Psoas muscle (tissue), 8 donors: ENCODE measurements at places on chromosomes 1 and 21. TPM values are rescaled to one million over a fixed set of nuclear protein-coding genes. Genes with fewer than 3 reads are reported as not detected.

Gene HSPB7
- total RNA-seq = 3,738 TPM

Gene C1orf141
- not detected for total RNA-seq

Gene TRABD2B
- total RNA-seq = 0.76 TPM

Gene LINGO4
- 18.2 TPM for total RNA-seq

Gene KCNK2
- total RNA-seq = 1.4 TPM

Gene HSD11B1
- 3.0 TPM for total RNA-seq

Gene LRRC41
- 76.7 TPM for total RNA-seq

Gene KCNT2
- 0.12 TPM for total RNA-seq

Gene AVPR1B
- not detected for total RNA-seq

Gene NBPF3
- total RNA-seq = 1.9 TPM

GRCh38 chr1:213987422-213987926 is 299 bp upstream of the PROX1 start:
- peaks cover 49% of the 10 kb centered on the region for H3K27me3 ChIP-seq
- H3K4me3 ChIP-seq = peak overlapping the region; percentile 72
- DNase-seq = peak; percentile 78
- peaks cover 16% of the 10 kb centered on the region for H3K4me1 ChIP-seq
- H3K36me3 ChIP-seq = no peaks in the 10 kb centered on the region

DNA sequence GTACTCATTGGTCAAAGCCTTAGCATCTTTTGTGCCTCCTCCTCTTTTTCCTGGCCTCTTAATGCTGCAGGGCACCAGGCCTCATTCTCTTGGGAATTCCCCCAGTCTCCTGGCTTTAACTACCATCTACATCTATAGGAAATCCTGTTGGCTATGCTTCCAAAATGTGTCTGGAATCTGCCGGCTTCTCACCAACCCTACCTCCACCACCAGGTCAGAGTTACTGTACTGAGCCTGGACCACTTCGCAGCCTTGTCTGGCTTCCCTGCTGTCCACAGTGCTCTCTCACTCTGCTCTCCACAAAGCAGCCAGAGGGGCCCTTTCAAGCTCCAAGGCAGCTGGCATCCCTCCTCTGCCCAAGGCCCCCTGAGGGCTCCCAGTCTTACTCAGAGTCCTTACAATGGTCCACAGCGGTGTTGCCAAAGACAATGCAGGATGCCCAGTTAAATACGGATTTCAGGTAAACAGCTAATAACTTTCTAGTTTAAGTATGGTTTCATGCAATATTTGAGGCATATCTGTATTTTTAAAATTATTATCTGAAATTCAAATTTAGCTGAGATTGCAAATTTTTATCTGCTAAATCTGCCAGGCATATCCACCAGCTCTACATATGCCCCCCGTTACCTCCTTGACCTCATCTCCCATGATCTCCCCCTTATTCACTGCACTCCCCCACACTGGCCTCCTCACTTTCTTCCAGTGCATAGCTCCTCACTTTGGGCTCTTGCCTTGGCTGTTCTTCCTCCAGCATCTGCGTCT is 34.5 kb upstream of the FAM163A start:
- no peaks in the 10 kb centered on the region for H3K36me3 ChIP-seq
- no peak overlapping the region for H3K4me3 ChIP-seq
- no peaks in the 10 kb centered on the region for H3K27me3 ChIP-seq
- DNase-seq = no peak
- no peaks in the 10 kb centered on the region for H3K4me1 ChIP-seq
- no peak overlapping the region for H3K27ac ChIP-seq

- DNase-seq = no peak
- no peak overlapping the region for H3K4me3 ChIP-seq
- no peak overlapping the region for H3K27ac ChIP-seq
- no peaks in the 10 kb centered on the region for H3K36me3 ChIP-seq
These were observed 119.5 kb upstream of the CSF3R start for GRCh38 chr1:36602184-36602583.

- H3K27ac ChIP-seq = peak overlapping the region; percentile 73
- H3K36me3 ChIP-seq = no peaks in the 10 kb centered on the region
- no peaks in the 10 kb centered on the region for H3K27me3 ChIP-seq
- H3K4me1 ChIP-seq = peaks cover 93% of the 10 kb centered on the region
- peak overlapping the region; percentile 17 for H3K4me3 ChIP-seq
- peak; percentile 73 for DNase-seq
These were observed 21.6 kb downstream of the MAPKAPK2 start for GRCh38 chr1:206706298-206706791.

DNA sequence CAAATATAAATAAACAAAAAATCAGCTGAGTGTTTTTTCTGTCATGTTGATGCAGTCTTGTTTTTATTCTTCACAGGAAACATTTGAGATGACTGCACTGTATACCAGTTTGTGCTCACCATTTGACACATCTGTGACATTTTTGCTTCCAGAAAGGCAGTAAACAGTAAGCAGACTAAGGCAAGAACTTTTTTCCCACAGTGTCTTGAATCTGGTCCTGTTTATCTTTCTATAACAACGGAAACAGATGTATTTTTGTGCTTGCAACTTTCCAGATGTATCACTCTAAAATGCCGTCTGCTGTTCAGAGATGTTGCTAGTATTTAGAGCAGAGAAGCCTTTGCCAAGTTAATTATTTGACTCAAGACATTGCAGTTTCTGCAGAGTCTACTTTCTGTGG is 105.5 kb downstream of the ZC3H11B start:
- no peaks in the 10 kb centered on the region for H3K27me3 ChIP-seq
- no peak overlapping the region for H3K27ac ChIP-seq
- DNase-seq = no peak
- H3K4me1 ChIP-seq = no peaks in the 10 kb centered on the region
- no peaks in the 10 kb centered on the region for H3K36me3 ChIP-seq
- no peak overlapping the region for H3K4me3 ChIP-seq

DNA sequence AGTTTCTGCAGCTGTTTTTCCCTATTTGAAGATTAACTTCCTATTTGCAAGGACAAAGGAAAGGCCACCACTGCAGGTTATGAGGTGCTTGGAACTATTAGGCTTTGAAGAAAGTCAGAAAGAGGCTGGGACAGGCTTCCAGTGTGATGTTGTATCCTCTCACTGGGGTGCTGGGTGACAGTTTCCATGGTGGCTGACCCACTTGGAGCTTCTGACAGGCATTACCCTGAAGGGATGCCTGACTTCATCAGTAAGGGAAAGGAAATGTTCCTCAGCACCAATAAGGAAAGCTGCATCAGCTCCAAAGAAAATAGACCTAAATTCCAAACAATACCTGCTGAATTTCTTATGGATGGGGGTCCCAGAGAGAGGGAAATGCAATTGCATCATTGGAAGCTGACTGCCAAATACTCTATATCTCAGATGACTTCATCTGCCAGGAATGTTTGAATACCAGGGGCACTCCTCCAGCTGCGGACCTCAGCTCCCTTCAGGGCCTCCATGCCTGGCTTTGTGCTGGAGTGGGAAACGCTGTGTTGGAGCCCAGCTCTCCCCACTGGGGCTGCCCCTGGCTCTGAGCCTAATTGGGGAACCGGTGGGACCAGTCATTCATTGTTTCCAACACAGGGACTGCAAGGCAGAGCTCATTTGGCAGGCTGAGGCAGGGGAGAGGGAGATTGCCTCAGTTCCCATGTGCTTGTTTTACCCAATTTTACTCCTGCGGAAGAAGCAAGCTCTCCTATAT is 76.6 kb downstream of the RGL1 start:
- peaks cover 16% of the 10 kb centered on the region for H3K36me3 ChIP-seq
- H3K27me3 ChIP-seq = no peaks in the 10 kb centered on the region
- DNase-seq = peak; percentile 30
- H3K27ac ChIP-seq = peak overlapping the region; percentile 10
- H3K4me3 ChIP-seq = no peak overlapping the region

DNA sequence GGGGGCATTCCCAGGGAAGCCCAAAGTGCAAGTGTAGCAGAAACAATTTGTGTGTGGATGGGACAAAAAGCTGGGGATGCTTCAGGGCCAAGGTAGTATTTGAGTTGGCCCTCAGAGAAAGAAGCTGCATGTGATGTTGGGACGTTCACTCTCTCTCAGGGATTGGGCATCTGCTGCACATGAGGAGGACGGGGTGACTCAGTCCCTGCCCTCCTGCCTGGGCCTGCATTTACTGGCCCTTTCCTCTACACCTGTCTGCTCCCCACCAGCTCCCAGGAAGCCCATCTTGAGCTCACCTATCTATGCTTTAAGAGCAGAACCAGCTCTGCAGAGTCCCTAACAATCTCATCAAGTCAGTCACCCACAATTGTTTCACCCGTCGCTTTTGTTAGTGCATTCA is 23.5 kb upstream of the MPZL1 start:
- no peak for DNase-seq
- H3K36me3 ChIP-seq = peaks cover 51% of the 10 kb centered on the region
- no peaks in the 10 kb centered on the region for H3K27me3 ChIP-seq
- peak overlapping the region; percentile 21 for H3K4me3 ChIP-seq
- H3K27ac ChIP-seq = peak overlapping the region; percentile 71

- H3K27ac ChIP-seq = no peak overlapping the region
- no peaks in the 10 kb centered on the region for H3K36me3 ChIP-seq
- H3K4me3 ChIP-seq = no peak overlapping the region
- DNase-seq = no peak
- no peaks in the 10 kb centered on the region for H3K27me3 ChIP-seq
- no peaks in the 10 kb centered on the region for H3K4me1 ChIP-seq
These were observed 48.3 kb downstream of the PPIAL4G start for GRCh38 chr1:148434832-148435231.

DNA sequence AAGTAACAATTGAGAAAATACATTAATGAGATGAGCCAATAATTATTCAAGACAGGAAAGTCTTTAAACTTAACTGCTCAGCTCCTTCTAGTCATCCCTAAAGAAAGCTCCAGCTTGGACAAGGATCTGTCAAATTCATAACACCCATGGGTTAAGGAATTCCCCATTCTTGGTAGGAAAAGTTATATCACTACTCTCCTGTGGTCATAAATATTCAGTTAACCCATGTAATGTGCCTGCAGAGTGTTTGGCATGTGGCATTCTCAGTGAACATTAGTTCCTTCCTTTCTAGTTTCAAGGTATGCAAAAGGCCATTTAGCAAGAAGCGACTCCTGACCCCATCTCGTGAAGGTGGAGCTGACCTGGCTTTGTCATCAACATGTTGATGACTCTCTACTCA is 76.7 kb upstream of the VCAM1 start:
- H3K36me3 ChIP-seq = no peaks in the 10 kb centered on the region
- no peak for DNase-seq
- H3K4me3 ChIP-seq = no peak overlapping the region
- H3K27ac ChIP-seq = no peak overlapping the region
- no peaks in the 10 kb centered on the region for H3K4me1 ChIP-seq

DNA sequence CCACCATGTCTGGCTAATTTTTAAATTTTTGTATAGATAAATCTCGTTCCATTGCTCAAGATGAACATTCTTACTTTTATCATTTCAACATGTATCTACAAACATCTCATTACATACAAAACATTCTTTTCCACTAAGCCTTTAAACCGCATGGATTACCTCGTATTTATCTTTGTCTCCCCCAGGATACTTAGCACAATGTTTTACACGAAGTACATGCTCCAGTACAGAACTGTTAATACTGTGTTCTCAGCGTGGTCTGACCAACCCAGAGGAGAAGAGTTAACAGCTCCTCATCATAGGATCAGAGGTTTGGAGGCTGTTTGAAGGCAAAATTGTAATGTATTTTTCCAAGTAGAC is 7.4 kb downstream of the PIK3C2B start:
- H3K27me3 ChIP-seq = no peaks in the 10 kb centered on the region
- H3K4me1 ChIP-seq = peaks cover 4% of the 10 kb centered on the region
- H3K36me3 ChIP-seq = no peaks in the 10 kb centered on the region
- H3K27ac ChIP-seq = no peak overlapping the region

DNA sequence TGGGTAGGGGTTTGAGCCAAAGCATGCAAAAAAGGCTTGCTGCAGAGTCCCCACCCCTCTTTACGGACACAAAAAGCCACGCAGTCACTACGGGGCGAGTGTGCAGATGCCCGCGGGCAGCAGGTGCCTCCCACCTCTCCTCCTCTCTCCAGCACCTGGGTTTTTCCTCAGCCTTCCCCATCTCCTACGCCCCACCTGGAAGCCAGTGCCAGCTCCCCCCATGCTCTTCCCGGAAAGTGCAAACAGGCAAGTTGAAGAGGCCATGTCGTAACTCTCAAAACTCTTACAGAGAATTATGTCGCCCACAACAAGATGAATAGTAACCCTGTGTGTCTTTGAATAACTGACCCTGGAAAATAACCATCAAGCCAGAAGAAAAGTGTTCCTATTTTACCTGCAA is 82.5 kb downstream of the PDE9A start:
- no peak overlapping the region for H3K4me3 ChIP-seq
- no peaks in the 10 kb centered on the region for H3K27me3 ChIP-seq
- no peaks in the 10 kb centered on the region for H3K36me3 ChIP-seq
- H3K4me1 ChIP-seq = peaks cover 8% of the 10 kb centered on the region

DNA sequence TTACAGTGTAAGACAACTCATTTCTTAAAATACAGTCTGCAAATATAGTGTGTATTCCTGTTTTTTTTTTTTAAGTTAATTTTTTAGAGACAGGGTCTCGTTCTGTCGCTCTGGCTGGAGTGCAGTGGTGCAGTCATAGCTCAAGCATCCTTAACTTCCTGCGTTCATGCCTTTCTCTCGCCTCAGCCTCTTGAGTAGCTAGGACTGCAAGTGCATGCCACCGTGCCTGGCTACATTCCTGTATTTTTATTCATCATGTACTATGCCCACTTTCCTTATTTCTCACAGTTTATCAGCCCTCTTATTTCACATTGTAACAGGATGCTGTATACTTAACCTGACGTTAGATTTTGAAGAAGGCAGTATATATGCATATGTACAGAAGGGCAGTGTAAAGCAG is 26.7 kb downstream of the MIER1 start:
- no peak overlapping the region for H3K27ac ChIP-seq
- no peaks in the 10 kb centered on the region for H3K36me3 ChIP-seq
- no peaks in the 10 kb centered on the region for H3K4me1 ChIP-seq
- H3K4me3 ChIP-seq = no peak overlapping the region

DNA sequence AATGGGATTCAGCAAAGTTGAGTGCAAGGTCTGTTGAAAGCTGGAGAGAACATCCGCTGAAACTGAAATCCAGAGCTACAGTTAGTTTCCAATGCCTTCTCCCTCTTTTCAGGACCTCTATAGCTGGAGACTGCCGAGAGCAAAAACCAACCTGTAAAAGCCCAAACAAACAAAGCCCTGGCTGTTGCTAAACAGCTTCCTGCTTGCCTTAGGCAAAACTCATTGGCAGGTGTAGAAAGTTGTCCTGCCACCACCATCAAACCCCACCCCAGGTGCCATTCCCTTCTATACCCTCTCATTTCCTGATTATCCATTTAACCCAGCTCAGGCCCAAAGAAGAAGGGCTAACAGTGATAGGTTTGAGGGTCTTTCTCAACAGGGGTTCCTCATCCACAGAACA is 24.7 kb downstream of the SCYL3 start:
- no peaks in the 10 kb centered on the region for H3K27me3 ChIP-seq
- H3K4me1 ChIP-seq = no peaks in the 10 kb centered on the region
- H3K27ac ChIP-seq = no peak overlapping the region
- H3K4me3 ChIP-seq = no peak overlapping the region
